Kidney epithelial cell (primary cell): ENCODE measurements at places on chromosomes 16 and 17. TPM values are rescaled to one million over a fixed set of nuclear protein-coding genes. Genes with fewer than 3 reads are reported as not detected.

Gene PIGL
- 31.8 and 53.0 TPM in 2 replicates for total RNA-seq

Gene MYH2
- not detected in 2 replicates for total RNA-seq

Gene ZSWIM7
- total RNA-seq: 28.6 and 41.6 TPM in 2 replicates

Gene ALOX15
- not detected in 2 replicates for total RNA-seq

Gene TEDC2
- 12.0 and 14.2 TPM in 2 replicates for total RNA-seq

Gene TP53TG3
- not detected in 2 replicates for total RNA-seq

Gene MCRIP2
- total RNA-seq: 41.7 and 59.8 TPM in 2 replicates

DNA sequence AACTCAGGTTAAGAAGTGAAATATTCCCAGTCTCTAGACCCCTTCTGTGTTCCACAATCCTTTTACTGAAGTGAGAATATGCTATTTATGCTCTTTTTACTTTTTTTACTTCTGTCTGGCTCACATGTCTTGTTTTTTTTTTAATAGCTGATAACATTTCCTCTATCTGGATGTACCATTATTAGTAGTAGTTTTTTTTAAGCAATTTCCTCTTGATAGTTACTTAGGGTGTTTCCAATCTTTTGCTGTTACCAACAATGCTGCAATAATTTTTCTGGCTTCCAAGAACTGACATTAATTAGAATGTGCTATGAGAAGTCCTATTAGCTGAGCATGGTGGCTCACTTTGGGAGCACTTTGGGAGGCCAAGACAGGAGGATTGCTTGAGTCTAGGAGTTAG is 32.0 kb downstream of the KSR1 start:
- DNase-seq: no peak

DNA sequence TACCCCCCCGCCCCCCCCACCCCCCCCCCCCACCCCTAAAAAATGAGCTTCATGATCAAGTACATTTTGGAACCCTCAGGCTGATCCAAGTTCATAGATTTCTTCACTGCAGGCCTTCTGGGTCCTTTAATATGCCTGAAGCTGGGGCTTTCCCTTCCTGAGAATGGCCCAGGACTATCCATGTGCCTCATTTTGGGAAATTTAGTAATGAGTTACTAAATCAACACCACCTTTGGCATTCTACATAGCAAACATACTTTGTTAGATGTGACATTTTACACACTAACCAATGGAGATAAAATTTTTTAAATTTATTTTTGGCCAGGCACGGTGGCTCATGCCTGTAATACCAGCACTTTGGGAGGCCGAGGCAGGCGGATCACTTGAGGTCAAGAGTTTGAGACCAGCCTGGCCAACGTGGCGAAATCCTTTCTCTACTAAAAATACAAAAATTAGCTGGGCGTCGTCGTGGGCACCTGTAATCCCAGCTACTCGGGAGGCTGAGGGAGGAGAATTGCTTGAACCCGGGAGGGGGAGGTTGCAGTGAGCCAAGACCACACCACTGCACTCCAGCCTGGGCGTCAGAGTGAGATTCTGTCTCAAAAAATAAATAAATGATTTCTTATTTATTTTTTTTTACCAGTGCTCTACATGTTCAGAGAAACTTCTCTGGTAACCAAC is 14.0 kb downstream of the HERPUD1 start:
- no peak for DNase-seq

DNA sequence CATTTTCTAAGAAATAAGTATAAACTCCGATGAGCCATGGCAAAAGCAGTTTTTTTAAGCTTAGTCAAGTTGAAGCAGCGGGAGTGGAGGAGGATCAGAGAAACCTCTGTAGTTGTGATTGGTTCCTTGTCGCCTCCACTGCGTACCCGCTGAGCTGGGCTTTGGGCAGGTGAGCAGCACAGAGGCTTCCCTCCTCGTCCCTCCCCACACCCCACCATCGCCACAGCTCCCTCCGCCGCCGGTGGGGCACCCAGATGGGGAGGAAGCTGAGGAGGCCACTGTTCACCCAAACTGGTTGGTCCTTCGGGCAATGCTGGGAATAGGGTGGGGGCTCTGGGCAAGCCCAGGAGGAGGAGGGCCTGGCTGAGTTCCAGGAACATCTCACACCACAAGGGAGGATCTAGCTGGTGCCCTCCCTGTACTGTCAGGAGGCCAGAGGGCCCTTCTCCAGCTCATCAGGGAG is 5.2 kb upstream of the MRPL38 start:
- DNase-seq: no peak

DNA sequence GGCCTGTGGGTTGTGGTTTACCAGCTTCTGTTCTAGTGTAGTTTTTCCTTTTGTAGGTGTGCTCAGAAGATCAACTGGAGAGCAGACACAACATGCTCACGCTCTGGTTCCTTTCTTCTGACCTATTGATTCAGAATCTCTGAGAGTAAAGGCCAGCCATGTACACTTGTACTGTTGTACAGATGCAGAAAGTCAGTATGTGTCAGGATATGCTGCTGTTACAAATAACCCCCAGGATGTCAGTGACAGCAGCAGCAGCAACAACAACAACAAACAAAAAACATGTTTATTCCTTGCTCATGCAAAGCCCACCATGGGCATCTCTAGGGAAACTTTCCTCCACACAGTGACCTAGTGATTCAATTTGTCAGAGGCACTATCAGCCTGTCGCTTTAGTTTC is 154.8 kb upstream of the RBFOX1 start:
- no peak for DNase-seq

DNA sequence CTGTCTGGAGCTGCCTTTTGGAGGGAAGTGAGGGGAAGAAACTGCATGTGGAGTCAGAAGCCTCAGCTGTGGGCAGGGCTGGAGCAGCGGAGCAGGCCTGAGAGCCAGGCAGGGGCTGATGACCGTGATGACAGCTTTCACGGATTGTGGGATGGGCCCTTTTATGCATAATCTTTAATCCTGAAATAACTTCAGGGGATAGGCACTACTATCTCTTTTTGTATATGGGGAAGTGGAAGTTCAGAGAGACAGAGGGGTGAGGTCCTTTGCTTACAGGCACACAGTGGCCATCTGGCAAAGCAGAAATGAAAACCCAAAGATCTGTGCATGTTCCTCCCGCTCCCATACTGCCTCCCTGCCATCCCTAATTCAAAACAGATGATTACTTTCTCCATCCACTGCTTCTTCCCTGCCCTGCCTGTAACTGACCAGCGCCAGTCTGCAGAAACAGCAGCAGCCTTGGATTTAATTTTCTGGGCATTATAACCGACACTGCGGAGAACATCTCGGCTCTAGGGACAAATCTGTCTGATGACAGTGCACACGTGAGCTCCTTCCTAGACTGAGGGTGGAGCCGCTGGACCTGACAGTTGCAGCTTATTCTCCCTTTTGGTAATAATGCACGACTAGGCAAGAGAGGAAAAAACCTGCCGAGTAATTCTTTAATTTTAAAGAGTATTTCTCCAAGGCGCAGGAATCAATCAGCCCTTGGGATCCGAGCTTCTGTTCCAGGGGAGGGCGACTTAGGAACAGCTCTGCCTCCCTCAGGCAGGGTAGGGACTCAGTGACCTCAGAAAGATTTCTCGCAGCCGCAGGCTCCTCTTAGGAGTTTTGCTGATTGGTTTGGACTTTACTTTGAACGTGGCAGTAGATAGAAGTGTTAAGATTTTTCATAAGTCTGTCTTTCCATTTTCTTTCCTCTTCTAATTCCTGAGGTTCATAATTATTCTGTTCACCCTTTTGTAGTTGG is 95.4 kb downstream of the UTP18 start:
- DNase-seq: no peak

GRCh38 chr17:77801545-77802332 is 156.8 kb upstream of the TNRC6C start:
- no peak for DNase-seq

GRCh38 chr17:73581379-73581778 is 62.9 kb downstream of the SDK2 start:
- DNase-seq: no peak

- DNase-seq: no peak
Observed at GRCh38 chr16:75292691-75293090, 41.3 kb upstream of the BCAR1 start.

DNA sequence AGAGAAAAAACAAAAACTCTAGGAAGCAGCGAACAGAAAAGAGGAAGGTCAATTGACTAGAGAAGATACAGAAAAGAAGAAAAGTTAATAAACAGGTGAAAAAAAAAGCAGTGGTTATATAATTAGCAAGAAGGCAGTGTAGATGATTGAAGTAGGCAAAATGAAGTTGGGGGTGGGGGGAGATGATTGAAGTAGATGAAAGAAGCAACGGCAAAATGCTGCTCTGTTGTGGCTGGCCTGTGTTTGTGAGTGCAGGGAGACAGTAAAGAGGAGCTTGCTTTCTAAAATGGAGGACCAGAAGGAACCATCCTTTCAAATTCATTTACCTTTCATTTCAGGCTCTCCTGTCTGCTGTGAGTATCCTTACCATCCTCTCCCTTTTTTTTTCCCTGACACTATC is 3.6 kb downstream of the EVI2B start:
- DNase-seq: no peak

GRCh38 chr17:77811521-77811920 is 147.0 kb upstream of the TNRC6C start:
- DNase-seq: no peak
